ENCODE measurements at places on chromosomes 4 and X.

- DNase-seq: no peak
These were observed 945.5 kb upstream of the AGA start for GRCh38 chr4:178387756-178388155.

- DNase-seq: no peak
These were observed 58.7 kb downstream of the CCKAR start for GRCh38 chr4:26431461-26432180.

DNA sequence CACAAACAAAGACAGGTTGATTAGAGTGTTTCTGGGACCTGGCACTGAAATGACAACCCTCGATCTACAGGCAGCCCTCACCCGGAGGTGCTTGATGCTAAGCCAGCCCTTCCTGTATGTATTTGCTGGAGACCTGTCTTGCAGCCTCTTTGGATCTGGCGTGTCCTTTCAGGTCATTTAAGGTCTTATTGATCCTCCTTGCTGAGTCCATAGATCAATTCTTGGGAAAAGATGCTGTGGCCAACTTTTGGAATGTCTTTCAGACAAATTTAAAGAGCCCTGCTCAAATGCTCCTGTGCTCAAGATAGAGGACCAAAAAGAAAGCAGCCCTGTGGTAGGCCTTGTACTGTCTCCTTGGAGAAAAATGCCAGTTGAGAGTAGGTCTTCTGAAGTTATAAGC lies 6.8 kb upstream of the SETD7 start:
- no peak for DNase-seq

- DNase-seq: no peak
These were observed 11.7 kb downstream of the TLR7 start for GRCh38 chrX:12878536-12878935.

GRCh38 chr4:183223053-183223452 lies 97.0 kb downstream of the CLDN22 start:
- no peak for DNase-seq

DNA sequence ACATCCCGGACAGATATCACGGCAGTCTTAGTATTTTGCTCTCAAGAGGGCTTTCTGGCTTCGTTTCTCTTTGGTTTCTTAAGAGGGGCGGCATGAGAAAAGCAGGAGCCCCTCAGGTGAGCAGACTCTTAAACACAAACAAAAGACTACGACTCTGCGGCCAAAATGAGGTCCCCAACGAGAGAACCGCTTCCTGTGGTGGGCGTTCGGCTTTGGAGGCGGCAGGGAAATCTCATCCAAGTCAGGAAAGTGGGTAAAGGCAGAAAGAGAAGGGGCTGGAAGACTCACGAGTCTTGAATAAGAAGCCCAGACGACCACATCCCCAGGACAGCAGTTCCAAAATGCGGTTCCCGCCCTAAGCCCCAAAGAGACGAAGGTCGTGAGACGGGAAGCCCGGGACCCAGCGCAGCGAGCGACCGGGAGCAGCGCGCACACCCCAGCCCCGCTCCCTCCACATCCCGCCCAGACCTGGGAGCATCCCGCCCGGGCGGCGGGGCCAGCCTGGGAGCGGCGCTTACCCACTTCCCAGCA lies 409 bp downstream of the UGDH start:
- peak; percentile 37 for DNase-seq

- no peak for DNase-seq
These were observed 177.4 kb downstream of the SH3KBP1 start for GRCh38 chrX:19709812-19710518.

DNA sequence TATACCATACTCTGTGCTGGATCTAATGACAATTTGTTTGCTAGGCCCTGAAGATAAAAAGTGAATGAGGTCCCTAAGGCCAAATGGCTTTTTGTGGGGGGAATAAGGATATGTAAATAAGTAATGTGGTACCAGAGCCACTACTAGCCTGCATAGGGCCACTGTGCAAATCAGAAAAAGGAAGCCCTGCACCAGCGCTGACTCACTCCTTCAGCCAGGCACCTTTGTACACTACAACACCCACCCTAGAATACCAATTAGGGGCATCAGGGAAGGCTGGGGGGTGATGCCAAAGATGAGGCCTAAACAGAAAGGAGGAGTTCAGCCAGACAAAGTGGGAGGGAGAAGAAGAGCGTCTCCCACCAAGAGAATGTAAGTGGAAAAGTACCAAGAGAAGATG lies 122.2 kb downstream of the CAMK2D start:
- peak; percentile 33 for DNase-seq

DNA sequence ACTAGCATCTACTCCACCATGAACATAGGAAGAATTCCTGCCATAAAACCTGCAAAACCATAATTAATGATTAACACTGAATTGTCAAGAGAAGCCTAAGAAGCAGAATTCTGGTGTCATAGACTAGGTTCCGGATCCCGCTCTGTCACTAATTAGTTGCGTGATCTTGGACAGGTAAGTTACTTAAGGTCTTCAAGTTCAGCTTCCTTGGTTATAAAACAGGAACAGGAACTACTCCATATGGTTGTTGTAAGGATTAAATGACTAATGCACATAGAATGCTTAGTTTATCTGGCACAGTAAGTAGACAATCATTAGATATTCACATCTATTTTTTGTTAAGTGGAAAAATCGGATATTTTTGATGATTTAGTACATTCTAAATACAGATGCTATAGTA lies 14.3 kb downstream of the G3BP2 start:
- no peak for DNase-seq

GRCh38 chr4:150131581-150132228 lies 53.5 kb downstream of the DCLK2 start:
- DNase-seq: no peak

DNA sequence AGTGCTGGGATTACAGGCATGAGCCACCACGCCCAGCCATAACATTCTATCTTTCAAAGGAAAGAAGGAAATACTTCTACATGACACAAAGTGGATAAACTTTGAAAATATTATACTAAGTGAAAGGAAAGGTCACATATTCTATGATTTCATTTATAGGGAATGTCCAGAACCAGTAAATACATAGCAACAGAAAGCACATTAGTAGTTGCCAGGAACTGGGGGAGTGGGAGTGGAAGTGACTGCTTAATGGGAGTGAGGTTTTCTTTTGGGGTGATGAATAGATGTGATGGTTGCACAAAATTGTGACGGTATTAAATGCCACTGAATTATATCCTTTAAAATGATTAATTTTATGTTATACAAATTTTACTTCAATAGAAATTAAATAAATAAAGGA lies 95.7 kb upstream of the IL15 start:
- DNase-seq: no peak

DNA sequence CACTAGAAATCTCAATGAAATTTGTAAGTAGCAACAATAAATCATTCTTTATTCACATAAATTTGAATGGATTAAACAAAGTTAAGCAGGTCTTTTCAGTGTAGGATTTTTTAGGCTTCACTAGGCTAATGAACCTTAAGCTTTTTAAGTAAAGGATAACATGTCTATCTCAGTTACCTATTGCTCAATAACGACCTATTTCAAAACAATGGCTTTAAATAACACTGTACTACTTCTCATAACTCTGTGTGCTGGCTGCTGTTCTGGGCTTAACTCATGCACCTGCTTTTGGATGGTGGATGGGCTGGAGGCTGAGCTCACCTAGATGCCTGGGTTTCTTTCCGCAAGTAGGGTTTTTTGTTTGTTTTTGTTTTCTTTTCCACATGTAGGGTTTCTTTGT lies 495.0 kb upstream of the SLIT2 start:
- no peak for DNase-seq
